ENCODE measurements at places on chromosomes 7 and 10. TPM values are rescaled to one million over a fixed set of nuclear protein-coding genes. Genes with fewer than 3 reads are reported as not detected.

GRCh38 chr7:86911659-86912058 is 147.8 kb downstream of the ELAPOR2 start:
- DNase-seq: no peak

DNA sequence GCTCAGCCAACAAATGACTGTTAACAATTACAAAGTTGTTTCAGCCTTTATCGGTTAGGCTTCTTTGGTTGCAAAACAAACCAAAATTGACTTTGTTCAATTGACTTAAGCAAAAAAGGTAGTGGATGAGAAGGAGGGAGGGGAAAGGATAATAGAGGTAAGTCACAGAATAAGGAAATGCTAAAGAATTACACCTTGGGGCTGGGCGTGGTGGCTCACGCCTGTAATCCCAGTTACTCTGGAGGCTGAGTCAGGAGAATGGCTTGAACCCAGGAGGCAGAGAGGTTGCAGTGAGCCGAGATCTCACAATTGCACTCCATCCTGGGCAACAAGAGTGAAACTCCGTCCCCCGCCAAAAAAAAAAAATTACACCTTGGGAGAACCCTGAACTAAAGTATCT is 41.4 kb downstream of the AHCYL2 start:
- no peak for DNase-seq

DNA sequence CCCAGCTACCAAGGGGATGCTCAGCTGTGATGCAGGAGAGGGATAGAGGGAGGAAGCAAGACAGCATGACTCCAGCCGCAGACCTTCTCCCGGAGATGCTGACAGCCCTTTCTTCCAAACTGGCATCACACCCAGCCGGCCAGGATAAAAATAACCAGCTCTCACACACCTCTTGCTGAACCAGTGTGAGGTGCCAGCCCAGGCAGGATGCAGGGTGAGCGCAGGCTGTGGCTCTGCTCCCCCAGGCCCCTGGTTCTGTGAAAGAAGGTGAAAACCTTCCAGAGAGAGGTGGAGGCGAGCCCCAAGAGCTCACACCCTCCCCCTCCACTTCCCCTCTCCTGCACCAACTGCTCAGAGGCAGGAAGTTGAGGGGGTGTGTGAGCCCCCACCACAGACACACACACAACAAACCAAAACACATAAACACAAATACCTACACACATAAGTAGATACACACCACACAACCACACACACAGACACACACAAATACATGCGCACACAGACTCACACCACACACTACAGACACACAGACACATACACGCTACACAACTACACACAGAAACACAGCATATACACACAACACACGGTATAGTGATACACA is 4.0 kb downstream of the GPR15LG start:
- peak; percentile 60 for DNase-seq

DNA sequence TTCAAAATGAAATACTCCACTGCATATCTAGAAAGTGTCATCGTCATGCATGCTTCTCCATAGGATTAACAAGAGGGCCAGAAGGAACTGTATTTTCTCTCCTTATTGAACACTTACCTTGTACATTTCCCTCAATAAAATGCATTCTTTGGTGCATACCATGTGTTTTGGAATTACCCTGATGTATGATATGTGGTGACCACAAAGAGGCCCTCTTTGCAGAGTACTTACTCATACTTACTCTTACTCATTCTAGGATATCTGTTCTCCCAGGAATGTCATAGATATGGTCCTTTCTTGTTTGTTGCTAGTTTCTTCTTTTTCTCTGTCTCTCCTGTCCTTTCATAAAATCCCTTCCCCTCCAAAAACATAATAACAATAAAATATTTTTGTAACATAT is 1087.1 kb upstream of the POT1 start:
- no peak for DNase-seq

DNA sequence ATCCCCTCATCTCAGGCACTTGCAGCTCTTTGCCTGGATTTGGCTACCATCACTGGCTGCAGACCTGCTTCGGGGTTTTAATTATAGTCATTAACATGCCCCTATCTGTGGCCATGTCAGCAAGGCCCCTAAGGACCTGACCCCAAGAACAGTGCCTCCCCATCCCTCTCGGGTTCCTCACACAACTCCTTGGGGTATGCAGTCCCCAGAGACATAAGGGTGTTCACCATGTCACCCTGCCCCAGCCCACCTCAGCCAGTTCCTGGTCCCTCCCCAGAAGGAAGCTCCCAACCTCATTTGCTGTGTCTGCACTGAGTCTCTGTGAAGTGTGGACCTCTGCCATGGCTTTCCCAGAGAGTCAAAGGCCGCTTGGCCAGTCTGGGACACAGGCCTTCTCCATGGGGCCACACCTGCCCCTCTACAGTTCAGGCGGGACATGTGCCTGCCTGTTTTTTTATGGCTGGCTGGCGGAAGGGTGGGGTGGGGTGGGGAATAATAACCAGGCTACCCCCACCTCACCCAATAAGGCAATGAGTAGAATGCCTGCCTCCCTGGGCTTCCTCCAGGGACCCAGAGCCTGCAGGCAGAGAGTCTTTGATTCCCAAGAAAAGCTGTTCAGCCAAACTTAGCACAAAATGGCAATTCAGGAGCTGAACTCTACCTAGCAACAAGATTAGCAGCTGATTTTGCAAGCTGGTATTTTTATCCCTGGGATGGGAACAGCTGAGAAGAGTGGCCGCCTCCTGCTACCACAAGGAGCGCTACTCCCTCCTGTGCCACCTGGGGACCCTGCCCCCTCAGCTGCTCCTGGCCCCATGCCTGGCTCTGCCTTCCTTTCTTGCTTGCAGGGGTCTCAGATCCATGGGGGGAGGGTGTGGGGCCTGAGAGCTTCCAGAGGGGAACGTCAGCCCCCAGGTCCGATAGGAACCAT is 23.7 kb upstream of the CAMK2B start:
- DNase-seq: no peak

GRCh38 chr7:114818501-114818900 is 103.4 kb upstream of the MDFIC start:
- DNase-seq: peak; percentile 32

DNA sequence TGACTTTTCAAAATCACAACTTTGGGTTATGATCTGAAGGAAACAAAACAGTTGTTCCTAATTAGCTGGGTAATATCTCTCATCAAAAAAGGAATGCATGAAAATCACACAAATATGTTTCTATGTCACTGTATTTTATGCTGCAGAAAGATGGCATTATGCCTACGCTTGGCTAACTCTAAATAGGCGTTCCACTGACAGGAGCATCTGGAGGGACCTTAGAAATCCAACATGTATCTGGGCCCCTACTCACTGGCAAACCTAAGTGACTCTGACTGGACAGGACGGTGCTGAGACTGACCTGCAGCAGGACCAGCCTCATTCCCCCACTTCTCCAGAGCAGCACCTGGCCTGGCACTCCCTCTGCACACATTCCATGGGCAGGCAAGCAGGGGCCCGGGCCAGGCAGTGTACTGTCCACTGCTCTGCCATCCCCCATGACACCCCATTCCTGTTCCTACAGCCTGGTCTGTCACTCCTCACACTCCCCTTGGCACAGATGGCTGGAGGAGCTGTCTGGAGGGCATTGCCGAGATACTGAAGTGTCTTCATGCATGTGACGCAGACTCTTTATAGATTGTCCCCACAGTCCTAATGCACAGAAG is 2.6 kb upstream of the MYL7 start:
- no peak for DNase-seq

GRCh38 chr7:19665399-19666008 is 43.3 kb downstream of the POLR1F start:
- no peak for DNase-seq

GRCh38 chr10:22824984-22825383 is 102.9 kb upstream of the ARMC3 start:
- DNase-seq: no peak

DNA sequence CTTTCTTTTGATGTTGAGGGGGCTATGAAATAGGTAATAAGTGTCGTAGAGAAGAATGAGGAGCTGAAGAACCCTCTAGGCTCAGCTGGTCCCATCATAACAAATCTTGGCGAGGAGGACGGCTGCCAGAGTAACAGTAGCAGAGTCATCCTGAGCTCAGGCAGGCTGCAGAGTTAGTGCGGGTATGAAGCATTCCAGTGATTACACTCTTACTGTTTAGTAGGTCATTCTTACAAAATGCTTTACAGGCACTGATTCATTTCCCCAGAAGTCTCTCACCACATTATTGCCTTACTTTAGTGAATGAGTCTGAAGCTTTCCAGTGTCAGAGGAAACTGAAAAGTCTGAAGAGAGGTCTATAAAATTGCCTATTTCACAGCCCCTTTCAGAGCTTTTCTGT is 43.9 kb upstream of the GPR158 start:
- DNase-seq: no peak

DNA sequence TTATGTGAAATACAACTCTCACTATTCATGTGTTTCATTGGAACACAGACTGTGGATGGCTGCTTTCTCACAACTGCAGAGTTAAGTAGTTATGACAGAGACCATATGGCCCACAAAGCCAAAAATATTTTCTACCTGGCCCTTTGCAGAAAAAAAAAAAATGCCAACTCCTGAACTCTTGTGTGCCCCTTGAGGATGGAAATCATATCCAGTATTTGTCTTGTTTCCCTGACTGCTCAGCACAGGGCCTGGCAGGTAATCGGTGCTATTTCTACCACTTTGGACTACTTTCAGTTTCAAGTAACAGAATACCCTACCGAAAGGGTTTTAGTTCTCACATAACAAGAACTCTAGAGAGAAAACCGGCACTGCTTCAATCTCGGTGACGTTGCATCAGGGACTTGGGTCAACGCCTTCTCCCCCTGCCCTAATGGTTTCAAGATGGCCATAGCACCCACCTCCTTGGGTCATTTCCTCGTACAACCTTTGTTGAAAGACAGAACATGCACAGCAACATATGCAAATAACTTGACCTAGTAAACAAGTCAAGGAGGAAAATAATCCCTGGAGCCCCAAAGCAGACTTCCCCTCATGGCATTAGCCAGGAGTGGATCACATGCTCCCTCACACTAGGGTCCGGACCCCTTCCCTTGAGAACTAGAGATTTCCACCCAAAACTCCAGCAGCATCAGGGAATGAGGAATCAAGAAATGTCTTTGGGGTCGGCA is 11.8 kb upstream of the GPNMB start:
- DNase-seq: no peak

DNA sequence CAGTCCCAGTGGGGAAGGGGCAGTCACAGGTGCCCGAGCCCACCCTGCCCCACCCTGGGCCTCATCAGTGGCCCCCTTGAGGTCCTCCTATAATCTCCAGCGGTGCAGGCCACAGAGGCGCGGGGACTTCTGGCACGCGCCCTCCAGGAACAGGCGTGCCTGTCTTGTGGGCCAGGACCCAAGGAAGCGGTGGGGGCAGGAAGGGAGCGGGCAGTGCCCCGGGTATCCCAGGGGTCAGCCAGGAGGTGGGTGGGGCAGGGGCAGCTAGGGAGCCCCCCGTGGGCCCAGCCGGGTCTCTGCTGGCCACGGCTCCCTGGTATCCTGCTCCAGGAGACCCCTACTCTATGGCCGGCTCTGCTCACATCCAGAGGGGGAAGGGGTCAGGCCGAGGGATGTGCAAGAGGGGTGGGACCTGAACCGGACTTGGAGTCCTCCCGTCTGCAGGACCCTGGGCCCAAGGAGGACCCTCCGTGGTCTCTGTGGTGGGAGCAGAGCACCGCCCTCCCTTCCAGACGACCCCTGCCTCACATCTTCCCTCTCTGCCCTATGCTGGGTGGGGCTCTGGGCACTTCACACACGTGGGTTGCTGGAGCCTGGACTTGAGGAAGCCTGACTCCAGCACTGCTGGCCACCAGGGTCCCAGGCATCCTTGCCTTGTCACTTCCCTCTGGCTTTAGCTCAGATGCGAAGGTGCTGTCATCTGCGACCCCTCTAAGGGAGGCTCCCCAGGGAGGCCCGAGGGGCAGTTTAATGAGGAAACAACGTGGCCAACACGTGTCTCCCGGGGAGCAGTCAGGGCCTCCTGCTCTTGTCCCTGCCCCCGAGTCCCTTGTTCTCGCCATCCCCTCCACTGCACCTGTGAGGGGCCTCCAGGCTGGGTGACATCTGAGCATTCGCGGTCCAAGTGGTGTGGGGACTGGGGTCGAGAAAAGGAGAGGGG is 18.3 kb upstream of the GRIFIN start:
- DNase-seq: no peak

- no peak for DNase-seq
Observed at GRCh38 chr10:107728807-107729206, 564.3 kb upstream of the SORCS1 start.

DNA sequence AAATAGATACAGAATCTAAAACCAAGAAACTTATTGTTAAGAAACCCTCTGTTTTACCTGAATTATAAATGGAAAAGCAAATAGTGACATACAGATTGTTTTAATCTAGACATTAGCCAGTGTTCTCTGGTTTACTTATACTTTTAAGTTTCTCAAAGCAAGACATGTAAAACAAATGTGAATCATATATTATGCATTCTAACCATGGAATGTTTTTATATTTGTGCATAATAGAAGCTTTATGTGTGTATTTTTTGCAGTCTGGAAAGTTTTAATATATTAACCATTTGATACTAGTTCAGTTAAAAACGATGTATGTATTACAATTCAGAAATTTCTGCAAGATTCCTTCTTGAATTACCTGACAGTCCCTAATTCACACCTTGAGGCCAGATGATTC is 150.6 kb upstream of the TMEM72 start:
- DNase-seq: no peak

GRCh38 chr7:34260279-34260678 is 354.9 kb downstream of the BMPER start:
- DNase-seq: no peak

GRCh38 chr7:18495412-18496340 is at the start of gene HDAC9:
Gene HDAC9, plus strand, starts transcription at chr7:18495749. Its CDS starts 554 bp downstream, at chr7:18496303.
- DNase-seq: no peak

- peak; percentile 42 for DNase-seq
Observed at GRCh38 chr10:132942101-132943057, at the start of gene CFAP46. Gene CFAP46, minus strand, starts transcription at chr10:132942570. Its CDS starts 86 bp downstream, at chr10:132942484.

DNA sequence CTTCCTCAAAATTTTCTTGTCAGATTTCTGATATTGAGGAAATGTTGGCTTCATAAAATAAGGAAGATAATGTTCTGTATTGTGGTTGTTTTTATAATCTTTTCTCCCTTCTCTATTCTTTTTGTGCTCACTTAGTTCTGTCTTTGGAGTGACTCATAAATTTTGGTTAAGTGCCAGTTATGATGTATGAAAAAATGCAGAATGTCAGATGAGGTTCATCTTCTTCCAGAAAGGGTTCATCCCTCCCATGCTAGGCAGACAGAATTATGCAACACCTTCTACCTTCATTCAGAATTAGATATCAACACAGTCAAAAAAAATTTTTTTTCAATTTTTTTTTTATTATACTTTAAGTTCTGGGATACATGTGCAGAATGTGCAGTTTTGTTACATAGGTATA is 36.6 kb upstream of the CYP2C19 start:
- no peak for DNase-seq

DNA sequence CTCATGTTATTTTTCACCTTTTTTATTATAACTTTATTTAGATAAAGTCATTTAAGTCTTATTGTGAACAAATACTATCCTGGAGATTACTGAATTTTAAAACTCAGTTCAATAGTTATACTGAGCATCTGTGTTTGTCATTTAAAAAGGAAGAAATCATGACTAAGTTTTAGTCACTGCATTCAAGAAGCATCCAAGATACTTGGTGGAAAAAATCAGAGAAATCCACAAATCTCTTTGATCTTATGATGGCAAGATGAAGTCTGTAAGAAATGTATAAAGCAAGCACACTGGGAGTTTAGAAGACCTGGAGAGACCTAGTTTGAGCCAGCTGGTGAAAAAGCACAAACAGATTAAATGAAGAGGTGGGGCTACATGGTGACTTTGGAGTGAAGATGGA is 529.8 kb upstream of the IGFBP3 start:
- no peak for DNase-seq

GBX1 gene
- total RNA-seq: not detected

ASAH2 gene
- total RNA-seq: 3.0 TPM

ITPRID1 gene
- not detected for total RNA-seq

TAS2R16 gene
- total RNA-seq: not detected

HYAL4 gene
- total RNA-seq: 0.34 TPM

MORN4 gene
- 6.5 TPM for total RNA-seq

Data from activated CD4-positive, alpha-beta memory T cell treated with anti-CD3 and anti-CD28 coated beads for 36 hours (primary cell).